ENCODE measurements at places on chromosomes 11 and 22. TPM values are rescaled to one million over a fixed set of nuclear protein-coding genes. Genes with fewer than 3 reads are reported as not detected.

- H3K4me3 ChIP-seq: no peak overlapping the region
- H3K36me3 ChIP-seq: no peaks in the 10 kb centered on the region
- no peaks in the 10 kb centered on the region for H3K27me3 ChIP-seq
- no peak for DNase-seq
- H3K27ac ChIP-seq: no peak overlapping the region
- H3K4me1 ChIP-seq: no peaks in the 10 kb centered on the region
Observed at GRCh38 chr22:48405741-48406140, 1421.9 kb downstream of the BRD1 start.

DNA sequence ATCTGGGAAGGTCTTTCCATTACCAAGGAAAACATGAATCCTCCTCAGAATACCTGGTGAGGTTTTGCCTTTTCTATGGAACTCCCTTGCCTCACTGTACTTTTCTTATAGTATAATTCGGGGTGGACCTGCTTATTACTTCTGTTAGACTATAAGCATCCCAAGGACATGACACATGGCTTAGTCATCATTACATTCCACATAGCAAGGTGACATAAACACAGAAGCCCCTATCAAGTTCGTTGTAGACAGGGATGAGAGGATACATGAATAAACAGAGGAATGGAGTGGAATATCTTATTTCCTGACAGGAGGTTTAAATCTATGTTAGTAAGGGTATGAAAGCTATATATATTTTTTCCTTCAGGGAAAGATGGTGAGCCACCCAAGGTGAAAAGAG lies 532.2 kb upstream of the CCDC90B start:
- H3K27me3 ChIP-seq: no peaks in the 10 kb centered on the region
- H3K4me3 ChIP-seq: no peak overlapping the region
- no peaks in the 10 kb centered on the region for H3K4me1 ChIP-seq
- no peaks in the 10 kb centered on the region for H3K36me3 ChIP-seq

- DNase-seq: no peak
- H3K36me3 ChIP-seq: peaks cover 39% of the 10 kb centered on the region
- H3K4me1 ChIP-seq: no peaks in the 10 kb centered on the region
Observed at GRCh38 chr22:29994027-29994715, 86.1 kb upstream of the HORMAD2 start.

- H3K27ac ChIP-seq: no peak overlapping the region
- no peaks in the 10 kb centered on the region for H3K27me3 ChIP-seq
- H3K4me3 ChIP-seq: no peak overlapping the region
- H3K4me1 ChIP-seq: no peaks in the 10 kb centered on the region
- H3K36me3 ChIP-seq: no peaks in the 10 kb centered on the region
- no peak for DNase-seq
Observed at GRCh38 chr11:10097615-10098014, 196.4 kb downstream of the SBF2 start.

Gene MS4A7
- 8.0 TPM for total RNA-seq

Gene PATE2
- not detected for total RNA-seq

Gene MGAT3
- 13.7 TPM for total RNA-seq

Gene APOA5
- not detected for total RNA-seq

All from natural killer cell (primary cell).